Fibroblast of skin of right quadriceps (primary cell): ENCODE measurements at places on chromosomes 6 and 20.

GRCh38 chr6:89073014-89073620, 7.4 kb upstream of the PNRC1 start:
- DNase-seq, result no peak

GRCh38 chr20:58596750-58597248, 54.3 kb upstream of the STX16 start:
- DNase-seq, result peak; percentile 53

GRCh38 chr20:32325706-32326503, 32.2 kb upstream of the ASXL1 start:
- DNase-seq, result peak; percentile 51

DNA sequence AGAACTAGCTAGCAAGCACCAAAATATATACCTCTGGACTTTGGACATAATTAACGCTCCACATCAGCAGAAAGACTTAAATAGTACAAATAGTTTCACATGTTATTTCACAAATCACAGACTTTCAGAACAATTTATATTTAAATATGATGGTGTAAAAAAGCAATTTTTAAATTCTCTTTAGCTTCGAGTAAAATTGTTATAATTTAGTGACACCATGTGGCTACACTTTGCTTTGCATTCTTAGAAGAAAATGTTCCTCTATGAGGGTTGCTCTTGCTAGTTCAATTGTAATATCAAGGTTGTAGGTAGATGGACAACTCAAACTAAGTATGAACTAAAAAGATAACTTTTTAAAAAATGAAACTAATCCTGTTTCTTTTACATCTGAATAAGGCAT, 69.0 kb downstream of the BTBD9 start:
- peak; percentile 17 for DNase-seq

DNA sequence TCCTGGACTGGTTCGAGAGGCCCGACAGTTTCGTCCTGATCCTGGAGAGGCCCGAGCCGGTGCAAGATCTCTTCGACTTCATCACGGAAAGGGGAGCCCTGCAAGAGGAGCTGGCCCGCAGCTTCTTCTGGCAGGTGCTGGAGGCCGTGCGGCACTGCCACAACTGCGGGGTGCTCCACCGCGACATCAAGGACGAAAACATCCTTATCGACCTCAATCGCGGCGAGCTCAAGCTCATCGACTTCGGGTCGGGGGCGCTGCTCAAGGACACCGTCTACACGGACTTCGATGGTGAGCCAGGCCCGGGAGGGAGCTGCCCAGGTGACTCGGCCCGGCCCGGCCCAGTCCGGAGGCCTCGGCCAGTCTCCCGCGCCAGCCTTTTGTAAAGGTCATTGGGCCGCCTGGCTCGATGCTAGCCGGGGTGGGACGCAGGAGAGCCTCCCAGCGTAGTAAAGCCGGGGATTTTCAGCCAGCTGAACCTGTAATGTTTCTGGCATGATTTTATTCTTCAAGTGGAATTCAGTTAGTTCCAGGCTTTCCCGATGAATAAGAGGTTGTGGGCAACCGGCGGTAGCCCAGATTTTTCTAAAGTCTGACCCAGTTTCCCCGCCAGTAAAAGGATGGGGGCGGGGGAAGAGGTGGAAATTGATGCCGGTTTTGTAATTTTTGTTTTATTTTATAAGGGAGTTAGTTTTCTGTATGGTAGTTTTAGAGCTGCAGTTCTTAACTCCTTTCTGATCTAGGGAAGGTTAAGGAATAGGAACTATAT, 1.4 kb downstream of the PIM1 start:
- DNase-seq, result no peak

GRCh38 chr6:164528539-164528938, 780.9 kb downstream of the C6orf118 start:
- peak; percentile 8 for DNase-seq

DNA sequence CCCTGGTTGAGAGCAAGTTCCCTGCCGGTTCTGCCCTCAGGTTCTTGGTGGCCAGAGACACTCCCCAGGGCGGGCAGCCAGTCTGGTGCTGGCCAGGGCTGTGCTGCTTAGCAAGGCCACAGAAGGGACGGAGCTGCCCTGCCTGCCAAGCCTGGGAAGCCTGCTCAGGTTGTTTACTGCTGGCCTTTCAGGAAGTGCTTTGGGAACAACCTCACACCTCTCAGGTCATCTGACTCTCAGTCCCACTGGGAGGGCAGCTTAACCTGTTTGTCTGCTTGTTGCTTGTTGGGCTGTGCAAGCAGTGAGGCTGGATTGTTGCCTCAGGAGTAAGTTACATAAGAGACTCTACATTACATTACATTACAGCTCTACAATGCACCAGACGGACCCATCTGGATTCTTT, 75.8 kb upstream of the AFDN start:
- DNase-seq, result no peak
